IPS DF 19.7 (cell line): ENCODE measurements at places on chromosomes 6 and 20.

DNA sequence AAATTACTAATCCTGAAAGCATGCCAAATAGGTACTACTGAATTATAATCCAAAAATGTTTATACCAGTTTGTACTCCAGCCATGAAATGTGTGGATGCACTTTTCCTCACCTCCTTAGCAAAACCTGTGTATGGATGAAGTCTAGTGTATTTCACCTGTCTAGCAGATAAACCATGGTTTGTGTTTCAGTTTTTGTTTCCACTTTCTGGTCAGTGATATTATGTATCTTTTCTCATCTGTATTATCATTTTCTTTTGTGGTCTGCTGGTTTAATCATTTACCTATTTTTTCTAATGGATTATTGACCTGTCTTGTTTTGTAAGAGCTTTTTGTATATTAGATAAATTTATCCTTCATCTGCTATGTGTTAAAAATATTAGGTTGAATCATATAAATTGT lies 41.0 kb upstream of the TMEM217 start:
- DNase-seq = no peak

DNA sequence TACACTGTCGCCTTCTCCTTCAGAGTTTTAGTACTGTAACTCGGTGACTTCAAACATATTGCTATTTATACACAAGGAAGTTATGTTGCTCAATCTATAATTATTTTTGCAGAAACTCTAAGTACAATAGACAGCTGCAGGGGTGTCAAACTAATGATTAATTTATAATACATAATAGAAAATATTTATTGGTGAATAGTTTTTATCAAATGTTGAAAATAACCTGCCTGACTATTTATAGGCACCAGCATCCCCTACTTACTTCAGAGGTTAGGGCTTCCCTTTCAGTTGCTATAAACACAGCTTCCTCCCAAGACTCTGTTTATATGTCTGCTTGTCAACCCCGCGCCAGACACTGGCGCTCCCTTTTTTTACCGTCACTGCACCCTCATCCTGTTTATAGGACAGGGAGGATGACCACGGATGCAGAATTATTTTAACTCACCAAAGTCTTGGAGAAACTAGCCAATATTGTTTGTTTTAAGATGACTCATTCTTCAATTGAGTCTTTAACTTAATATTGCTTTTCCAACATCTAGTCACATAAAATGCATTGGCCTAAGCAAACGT lies 225.0 kb downstream of the ALDH8A1 start:
- no peak for DNase-seq

DNA sequence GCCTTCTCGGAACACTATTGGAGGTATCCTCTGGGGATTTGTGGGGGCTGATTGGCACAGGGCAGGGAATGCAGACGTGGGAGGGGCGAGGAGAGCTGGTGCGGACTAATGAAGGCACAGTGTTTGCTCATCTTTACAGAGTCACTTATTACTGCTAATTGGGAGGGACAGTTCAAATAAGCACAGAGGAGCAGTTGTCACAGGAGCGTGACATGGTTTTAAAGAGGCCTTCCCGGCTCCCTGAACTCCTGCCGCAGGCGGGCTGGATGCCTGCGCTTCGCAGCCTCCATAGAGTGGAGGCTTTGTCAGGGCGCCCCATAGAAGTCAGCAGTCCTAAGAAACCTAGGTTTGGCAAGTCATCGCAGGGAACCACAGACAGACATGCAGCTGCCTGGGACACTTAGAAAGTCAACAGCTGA lies 149.6 kb downstream of the LINC00237 start:
- DNase-seq = no peak

- DNase-seq = no peak
Measured at GRCh38 chr20:32880635-32881034, 21.9 kb downstream of the EFCAB8 start.

DNA sequence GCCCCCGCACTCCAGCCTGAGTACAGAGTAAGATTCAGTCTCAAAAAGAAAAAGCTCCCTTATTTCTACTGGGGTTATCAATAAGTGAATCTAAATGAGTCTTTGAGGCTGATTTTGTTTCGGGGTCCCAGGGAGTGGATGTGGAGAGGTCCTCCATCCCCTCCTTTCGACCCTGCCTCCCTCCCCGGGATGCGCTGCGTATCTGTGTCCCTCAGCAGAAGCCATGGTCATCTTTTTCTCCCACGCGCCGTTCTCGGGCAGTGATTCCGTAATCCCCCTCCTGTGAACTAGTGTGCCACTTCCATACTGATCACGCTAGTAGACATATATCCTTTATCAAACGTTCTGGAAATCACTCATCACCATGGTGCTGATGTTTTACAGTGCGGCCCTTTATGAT lies 152.9 kb downstream of the CDH4 start:
- DNase-seq = no peak

DNA sequence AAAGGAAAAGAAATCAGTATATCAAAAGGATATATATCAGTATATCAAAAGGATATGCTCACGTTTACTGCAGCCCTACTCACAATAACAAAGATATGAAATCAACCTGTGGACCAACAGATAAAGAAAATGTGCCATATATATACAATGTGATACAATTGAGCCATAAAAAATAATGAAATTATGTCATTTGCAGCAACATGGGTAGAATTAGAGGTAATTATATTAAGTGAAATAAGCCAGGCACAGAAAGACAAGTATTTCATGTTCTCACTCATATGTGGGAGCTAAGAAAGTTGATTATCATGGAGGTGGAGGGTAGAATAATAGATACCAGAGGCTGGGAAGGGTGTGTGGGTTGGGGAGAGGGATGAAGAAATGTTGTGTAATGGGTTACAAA lies 102.9 kb upstream of the MARCKS start:
- no peak for DNase-seq

- no peak for DNase-seq
Measured at GRCh38 chr6:31474871-31475286, 23.1 kb upstream of the MICB start.

- DNase-seq = no peak
Measured at GRCh38 chr20:59598625-59599310, 5.6 kb upstream of the PHACTR3 start.

GRCh38 chr6:88535306-88535705 lies 369.2 kb upstream of the CNR1 start:
- no peak for DNase-seq

GRCh38 chr20:45283551-45284057 lies 23.0 kb upstream of the RBPJL start:
- no peak for DNase-seq

DNA sequence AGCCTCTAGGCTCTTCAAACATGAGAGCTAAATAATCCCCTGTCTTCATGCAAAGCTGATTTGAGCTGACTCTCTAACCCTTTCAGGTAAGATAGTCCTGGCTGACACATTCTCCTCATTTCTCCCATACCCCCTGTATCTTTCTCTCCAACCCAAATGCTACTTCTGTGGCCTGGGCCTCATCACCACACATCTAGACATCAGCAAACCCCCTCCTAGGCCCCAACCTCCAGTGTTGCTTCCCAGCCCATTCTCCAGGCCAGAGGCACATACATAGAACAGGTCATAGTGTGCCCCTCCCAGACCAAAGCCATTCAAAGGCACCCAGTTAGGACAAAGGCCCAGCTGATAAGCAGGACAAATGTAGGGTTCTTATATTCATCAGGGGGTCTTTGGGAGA lies 84.9 kb downstream of the ANKRD60 start:
- no peak for DNase-seq

DNA sequence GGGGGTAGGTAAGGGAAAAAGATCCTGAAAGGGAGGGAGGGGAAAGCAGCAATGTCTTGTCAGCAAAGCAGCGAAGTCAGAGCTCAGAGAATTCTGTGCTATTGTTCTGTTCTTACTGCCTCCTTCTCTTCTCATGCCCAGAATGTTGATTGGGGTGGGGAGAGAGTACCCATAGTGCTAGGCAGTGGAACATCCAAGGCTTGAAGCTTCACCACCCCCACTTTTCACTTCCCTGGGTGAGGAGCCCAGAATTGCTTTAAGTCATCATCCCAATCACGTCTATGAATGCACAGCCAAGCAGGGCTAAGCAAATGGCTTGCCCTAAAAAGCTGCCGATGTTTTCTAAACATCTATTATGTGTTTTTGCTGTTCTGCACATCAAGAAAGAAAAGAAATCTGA lies 16.5 kb downstream of the REPS1 start:
- DNase-seq = no peak

GRCh38 chr6:159762681-159763293 lies 942 bp downstream of the ACAT2 start:
- no peak for DNase-seq
